ENCODE measurements at places on chromosomes 13 and 19. TPM values are rescaled to one million over a fixed set of nuclear protein-coding genes. Genes with fewer than 3 reads are reported as not detected.

Gene ZNF221
- total RNA-seq: 8.7 TPM

- H3K36me3 ChIP-seq: peaks cover 2% of the 10 kb centered on the region
- peaks cover 29% of the 10 kb centered on the region for H3K4me1 ChIP-seq
- peak overlapping the region; percentile 82 for H3K27ac ChIP-seq
- no peak overlapping the region for H3K4me3 ChIP-seq
- DNase-seq: no peak
- H3K27me3 ChIP-seq: no peaks in the 10 kb centered on the region
These were observed 188.0 kb downstream of the RGCC start for GRCh38 chr13:41645331-41645730.

Gene CPAMD8
- total RNA-seq: 10.6 TPM

DNA sequence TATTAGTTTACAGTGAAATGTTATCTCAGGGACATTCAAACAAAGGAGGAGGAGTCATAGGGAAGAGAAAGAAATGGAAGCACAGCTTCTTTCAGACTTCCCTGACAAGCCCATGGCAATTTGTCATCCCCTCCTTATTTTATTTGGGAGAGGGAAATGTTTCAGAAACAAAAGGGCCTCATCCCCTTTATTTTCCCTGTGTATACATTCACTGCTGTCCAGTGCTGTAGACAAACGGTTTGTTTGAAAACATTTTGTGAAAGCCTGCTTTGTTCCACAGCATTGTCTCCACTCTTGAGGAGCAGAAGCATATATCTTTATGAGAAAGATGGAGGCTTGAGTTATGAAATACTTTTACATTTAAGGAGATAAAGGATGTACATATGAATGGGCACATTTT, 12.3 kb downstream of the ZNF460 start:
- H3K27ac ChIP-seq: no peak overlapping the region
- H3K4me3 ChIP-seq: no peak overlapping the region
- no peaks in the 10 kb centered on the region for H3K27me3 ChIP-seq
- H3K36me3 ChIP-seq: peaks cover 70% of the 10 kb centered on the region
- no peak for DNase-seq

GRCh38 chr13:106987427-106987785, 419.5 kb upstream of the ARGLU1 start:
- no peak for DNase-seq
- H3K27me3 ChIP-seq: no peaks in the 10 kb centered on the region
- no peaks in the 10 kb centered on the region for H3K36me3 ChIP-seq
- H3K27ac ChIP-seq: no peak overlapping the region
- H3K4me3 ChIP-seq: no peak overlapping the region
- peaks cover 16% of the 10 kb centered on the region for H3K4me1 ChIP-seq

Gene OR7A17
- total RNA-seq: not detected

Gene PLIN3
- total RNA-seq: 93.0 TPM

Gene POU2F2
- 0.58 TPM for total RNA-seq

Gene ZNF418
- 6.7 TPM for total RNA-seq

GRCh38 chr19:4014541-4015491, 7.3 kb downstream of the PIAS4 start:
- H3K27me3 ChIP-seq: no peaks in the 10 kb centered on the region
- peak; percentile 87 for DNase-seq
- peaks cover 6% of the 10 kb centered on the region for H3K4me1 ChIP-seq
- no peak overlapping the region for H3K4me3 ChIP-seq
- H3K27ac ChIP-seq: peak overlapping the region; percentile 5

DNA sequence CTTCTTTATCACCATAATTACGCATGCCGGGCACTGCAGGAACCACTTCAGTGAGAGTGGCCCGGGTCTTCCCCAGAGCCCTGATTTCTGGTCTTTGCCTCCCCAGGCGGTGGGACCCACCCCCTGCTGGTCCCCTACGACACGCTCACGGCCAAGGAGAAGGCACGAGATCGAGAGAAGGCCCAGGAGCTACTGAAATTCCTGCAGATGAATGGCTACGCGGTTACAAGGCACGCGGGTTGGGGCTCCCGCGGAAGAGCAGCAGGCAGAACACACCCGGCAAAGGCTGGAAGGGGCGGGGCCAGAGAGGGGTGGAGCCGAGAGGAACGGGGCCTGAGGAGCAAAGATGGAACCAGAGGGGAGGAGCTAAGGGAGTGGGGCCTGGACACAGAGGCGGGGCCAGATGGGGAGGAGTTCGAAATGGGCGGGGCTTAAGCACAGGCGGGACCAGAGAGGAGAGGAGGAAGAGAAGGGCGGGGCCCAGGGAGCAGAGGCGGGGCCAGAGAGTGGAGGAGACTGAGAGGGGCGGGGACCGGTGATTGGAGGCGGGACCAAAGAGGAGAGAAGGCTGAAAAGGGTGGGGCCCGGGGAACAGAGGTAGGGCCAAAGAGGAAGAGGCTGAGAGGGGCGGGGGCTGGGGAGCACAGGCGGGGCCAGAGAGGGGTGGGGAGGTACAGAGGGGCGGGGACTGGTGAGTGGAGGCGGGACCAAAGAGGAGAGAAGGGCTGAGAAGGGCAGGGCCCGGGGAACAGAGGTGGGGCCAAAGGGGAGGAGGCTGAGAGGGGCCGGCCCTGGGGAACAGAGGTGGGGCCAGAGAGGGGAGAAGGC, 73.4 kb downstream of the RYR1 start:
- no peaks in the 10 kb centered on the region for H3K4me1 ChIP-seq
- H3K27me3 ChIP-seq: peaks cover 19% of the 10 kb centered on the region
- H3K27ac ChIP-seq: no peak overlapping the region
- DNase-seq: no peak

GRCh38 chr13:46498650-46499049, 54.3 kb upstream of the LRCH1 start:
- DNase-seq: no peak
- no peak overlapping the region for H3K4me3 ChIP-seq
- peaks cover 10% of the 10 kb centered on the region for H3K4me1 ChIP-seq
- H3K27me3 ChIP-seq: no peaks in the 10 kb centered on the region
- H3K27ac ChIP-seq: no peak overlapping the region
- H3K36me3 ChIP-seq: no peaks in the 10 kb centered on the region

GRCh38 chr13:72457151-72457550, 270.3 kb downstream of the MZT1 start:
- no peak for DNase-seq
- H3K27me3 ChIP-seq: peaks cover 12% of the 10 kb centered on the region
- peaks cover 3% of the 10 kb centered on the region for H3K4me1 ChIP-seq
- H3K4me3 ChIP-seq: no peak overlapping the region

- no peak overlapping the region for H3K4me3 ChIP-seq
- no peaks in the 10 kb centered on the region for H3K4me1 ChIP-seq
- no peak for DNase-seq
- H3K27me3 ChIP-seq: no peaks in the 10 kb centered on the region
- H3K27ac ChIP-seq: no peak overlapping the region
- H3K36me3 ChIP-seq: peaks cover 20% of the 10 kb centered on the region
These were observed 20.7 kb downstream of the ZNF575 start for GRCh38 chr19:43553656-43554055.

GRCh38 chr19:39641773-39642172, 13.9 kb upstream of the LGALS16 start:
- no peak overlapping the region for H3K27ac ChIP-seq
- no peak overlapping the region for H3K4me3 ChIP-seq
- H3K4me1 ChIP-seq: no peaks in the 10 kb centered on the region
- no peaks in the 10 kb centered on the region for H3K27me3 ChIP-seq
- DNase-seq: no peak

DNA sequence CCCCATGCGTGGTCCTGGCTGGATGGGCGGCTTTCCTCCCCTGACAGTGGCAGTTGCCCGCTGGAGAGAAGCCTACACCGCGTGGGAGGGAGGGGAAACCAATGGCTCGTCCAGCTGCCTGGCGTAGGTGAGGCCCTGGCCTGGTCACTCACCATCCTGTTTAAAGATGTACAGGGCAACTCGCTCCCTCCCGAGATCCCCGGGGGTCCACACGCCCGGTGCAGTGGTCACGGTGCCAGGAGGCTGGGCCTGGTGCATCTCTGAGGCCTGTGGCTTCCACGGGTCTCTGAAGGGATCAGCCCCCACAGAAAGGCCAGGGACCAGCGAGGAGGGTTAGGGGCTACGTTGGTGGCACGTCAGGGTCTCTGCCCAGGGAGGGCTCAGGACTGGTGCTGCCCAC, 156.5 kb downstream of the KDM4B start:
- H3K36me3 ChIP-seq: peaks cover 11% of the 10 kb centered on the region
- DNase-seq: no peak
- peaks cover 43% of the 10 kb centered on the region for H3K4me1 ChIP-seq
- no peak overlapping the region for H3K27ac ChIP-seq
- H3K4me3 ChIP-seq: no peak overlapping the region
- H3K27me3 ChIP-seq: no peaks in the 10 kb centered on the region

- no peaks in the 10 kb centered on the region for H3K4me1 ChIP-seq
- H3K27me3 ChIP-seq: no peaks in the 10 kb centered on the region
These were observed 361.2 kb downstream of the SUCLA2 start for GRCh38 chr13:47639738-47640447.

DNA sequence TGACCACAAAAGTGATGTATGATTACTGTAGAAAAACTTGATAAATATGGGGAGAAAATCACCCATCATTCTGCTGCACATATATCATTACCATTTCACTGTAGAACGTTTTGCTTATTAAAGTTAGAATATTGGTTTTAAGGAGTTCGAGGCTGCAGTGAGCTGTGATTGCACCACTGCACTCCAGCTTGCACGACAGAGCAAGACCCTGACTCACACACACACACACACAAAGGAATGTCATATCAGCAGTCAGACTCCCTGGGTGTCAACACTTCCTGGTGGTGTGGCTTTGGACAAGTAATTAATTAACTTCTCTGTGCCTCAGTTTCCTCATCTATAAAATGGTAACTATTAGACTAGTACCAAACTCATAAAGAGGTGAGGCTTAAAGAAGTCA, 11.3 kb upstream of the PNMA8A start:
- peaks cover 53% of the 10 kb centered on the region for H3K4me1 ChIP-seq
- H3K27me3 ChIP-seq: no peaks in the 10 kb centered on the region
- DNase-seq: no peak
- no peak overlapping the region for H3K4me3 ChIP-seq

Gene TINCR
- total RNA-seq: 2.0 TPM

Gene RAB3A
- 3.4 TPM for total RNA-seq

DNA sequence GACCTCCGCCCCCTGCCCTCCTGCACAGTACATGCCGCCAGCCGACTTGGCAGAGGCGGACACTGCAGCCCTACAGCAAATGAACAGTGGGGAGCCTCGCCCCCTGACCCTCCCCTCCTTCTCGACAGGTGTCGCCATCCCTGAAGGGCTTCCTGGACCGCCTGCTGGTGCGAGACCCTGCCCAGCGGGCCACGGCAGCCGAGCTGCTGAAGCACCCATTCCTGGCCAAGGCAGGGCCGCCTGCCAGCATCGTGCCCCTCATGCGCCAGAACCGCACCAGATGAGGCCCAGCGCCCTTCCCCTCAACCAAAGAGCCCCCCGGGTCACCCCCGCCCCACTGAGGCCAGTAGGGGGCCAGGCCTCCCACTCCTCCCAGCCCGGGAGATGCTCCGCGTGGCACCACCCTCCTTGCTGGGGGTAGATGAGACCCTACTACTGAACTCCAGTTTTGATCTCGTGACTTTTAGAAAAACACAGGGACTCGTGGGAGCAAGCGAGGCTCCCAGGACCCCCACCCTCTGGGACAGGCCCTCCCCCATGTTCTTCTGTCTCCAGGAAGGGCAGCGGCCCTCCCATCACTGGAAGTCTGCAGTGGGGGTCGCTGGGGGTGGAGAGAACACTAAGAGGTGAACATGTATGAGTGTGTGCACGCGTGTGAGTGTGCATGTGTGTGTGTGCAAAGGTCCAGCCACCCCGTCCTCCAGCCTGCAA, 18.3 kb upstream of the NCCRP1 start:
- H3K27ac ChIP-seq: no peak overlapping the region
- DNase-seq: no peak
- H3K27me3 ChIP-seq: no peaks in the 10 kb centered on the region
- H3K4me3 ChIP-seq: no peak overlapping the region
- no peaks in the 10 kb centered on the region for H3K4me1 ChIP-seq
- H3K36me3 ChIP-seq: peaks cover 7% of the 10 kb centered on the region

DNA sequence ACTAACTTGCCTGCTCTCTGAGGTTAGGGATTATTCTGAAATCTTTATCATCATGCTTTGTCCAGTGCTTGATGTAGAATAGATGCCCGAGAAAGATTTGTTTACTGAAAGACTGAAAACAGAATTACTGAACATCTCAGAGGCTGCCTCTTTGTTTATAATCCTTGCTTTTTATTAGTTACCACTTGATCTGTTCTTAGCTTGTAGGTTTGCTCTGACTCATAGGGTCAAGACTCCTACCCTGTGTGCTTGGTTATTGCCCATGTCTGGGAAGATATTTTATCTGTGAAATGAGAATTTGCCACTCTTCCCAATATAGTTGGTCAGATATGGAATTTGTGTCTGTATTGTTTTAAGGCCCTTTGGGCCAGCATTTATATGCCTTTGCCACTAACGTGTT, 675.3 kb downstream of the DIAPH3 start:
- no peaks in the 10 kb centered on the region for H3K27me3 ChIP-seq
- peaks cover 14% of the 10 kb centered on the region for H3K4me1 ChIP-seq
- no peak overlapping the region for H3K4me3 ChIP-seq
- DNase-seq: no peak
- H3K27ac ChIP-seq: no peak overlapping the region

- no peak for DNase-seq
- H3K4me1 ChIP-seq: no peaks in the 10 kb centered on the region
- H3K4me3 ChIP-seq: no peak overlapping the region
- no peaks in the 10 kb centered on the region for H3K27me3 ChIP-seq
- no peak overlapping the region for H3K27ac ChIP-seq
These were observed 785.8 kb upstream of the SLC10A2 start for GRCh38 chr13:103852036-103852435.

DNA sequence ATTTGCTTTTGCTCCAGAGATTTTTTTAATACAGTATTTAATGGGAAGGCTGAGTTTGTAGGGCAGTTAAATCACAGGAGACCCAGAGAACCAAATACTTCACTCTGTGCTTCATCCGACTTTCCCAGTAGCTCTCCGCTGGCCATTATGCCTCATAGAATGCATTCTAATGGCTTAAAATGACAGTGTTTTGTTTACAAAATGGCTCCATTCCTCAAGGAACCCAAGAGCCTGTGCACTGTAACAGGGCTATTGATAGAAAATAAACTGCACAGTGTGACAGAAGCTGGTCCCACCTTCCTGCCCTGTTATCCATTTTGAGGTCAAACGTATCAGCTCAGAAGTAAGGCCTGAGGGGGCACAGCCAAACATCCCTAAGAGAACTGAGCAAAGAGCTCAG, 136.5 kb downstream of the RAP2A start:
- H3K4me3 ChIP-seq: no peak overlapping the region
- H3K36me3 ChIP-seq: no peaks in the 10 kb centered on the region
- H3K27ac ChIP-seq: no peak overlapping the region
- DNase-seq: no peak

DNA sequence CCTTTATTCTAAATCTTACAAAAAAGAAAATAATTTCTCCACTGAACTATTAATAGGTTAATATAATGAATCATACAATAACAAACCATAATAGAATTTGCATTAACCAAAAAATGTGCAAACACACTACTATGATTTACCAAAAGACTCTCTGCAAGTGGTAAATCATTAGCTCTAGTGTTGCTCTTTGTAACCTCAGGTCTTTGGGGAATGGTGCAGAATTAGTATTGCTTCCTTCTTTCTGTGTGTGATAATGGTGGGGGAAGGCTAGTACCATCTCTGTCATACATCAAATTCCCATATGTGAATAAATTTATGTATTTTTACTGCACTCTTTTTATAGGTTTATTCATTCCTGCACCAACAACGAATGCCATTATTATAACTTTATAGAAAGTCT, 105.1 kb downstream of the COG6 start:
- no peak for DNase-seq
- H3K4me3 ChIP-seq: no peak overlapping the region
- no peaks in the 10 kb centered on the region for H3K27me3 ChIP-seq
- peaks cover 7% of the 10 kb centered on the region for H3K4me1 ChIP-seq
- no peak overlapping the region for H3K27ac ChIP-seq
